ENCODE measurements at places on chromosomes 12 and 14.

GRCh38 chr14:81737938-81738337 lies 204.3 kb upstream of the SEL1L start:
- DNase-seq: no peak

- DNase-seq: no peak
These were observed 23.8 kb upstream of the CISTR start for GRCh38 chr12:53775478-53776145.

- no peak for DNase-seq
These were observed 200.2 kb upstream of the RBM19 start for GRCh38 chr12:114166362-114166761.

DNA sequence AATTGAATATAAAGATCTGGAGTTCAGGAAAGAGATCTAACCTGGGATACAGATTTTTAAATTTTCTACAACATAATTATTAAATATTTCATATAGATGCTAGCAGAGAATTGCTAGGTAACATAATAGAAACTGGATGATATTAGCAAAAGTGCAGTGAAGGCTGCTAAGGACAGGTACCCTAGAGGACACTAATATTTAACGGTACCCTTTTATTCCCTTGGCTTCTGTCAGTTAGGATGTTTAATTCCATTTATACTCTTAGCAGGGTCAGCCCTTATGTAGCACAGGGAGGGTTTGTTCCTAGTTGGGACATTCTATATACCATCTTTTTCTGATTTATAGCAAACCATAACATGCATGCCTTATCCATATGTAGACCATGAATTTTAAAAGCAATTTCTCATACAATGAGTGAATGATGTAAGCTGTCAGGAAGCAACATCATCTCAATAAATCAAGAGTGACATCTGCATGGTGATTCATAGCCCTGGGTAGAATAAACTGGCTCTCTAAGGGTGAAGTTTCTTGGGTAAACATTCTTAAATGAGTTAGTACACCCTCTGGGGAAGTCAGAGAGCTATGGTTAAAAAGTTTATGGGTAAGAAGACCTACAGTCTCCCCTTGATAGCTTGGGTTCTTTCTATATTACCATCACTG lies 404.4 kb upstream of the MGAT4C start:
- DNase-seq: no peak

DNA sequence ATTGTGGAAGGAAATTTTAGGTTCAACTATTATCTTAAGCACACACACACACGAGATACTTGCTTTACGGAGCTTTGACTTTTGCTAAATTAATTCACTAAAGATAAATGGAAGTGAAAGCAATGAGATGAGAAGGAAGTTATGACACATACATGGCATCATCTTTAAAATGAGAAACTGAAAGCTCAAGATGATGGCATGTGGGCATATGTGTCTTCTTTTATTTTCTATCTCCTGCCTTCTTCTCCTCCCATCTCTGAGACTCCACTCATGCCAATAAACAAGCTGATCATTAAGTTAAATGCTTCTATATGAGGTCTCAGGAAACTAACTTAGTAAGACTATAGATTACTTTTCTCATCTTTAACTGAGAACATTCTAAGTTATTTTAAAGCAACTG lies 216.7 kb downstream of the MED13L start:
- peak; percentile 51 for DNase-seq

DNA sequence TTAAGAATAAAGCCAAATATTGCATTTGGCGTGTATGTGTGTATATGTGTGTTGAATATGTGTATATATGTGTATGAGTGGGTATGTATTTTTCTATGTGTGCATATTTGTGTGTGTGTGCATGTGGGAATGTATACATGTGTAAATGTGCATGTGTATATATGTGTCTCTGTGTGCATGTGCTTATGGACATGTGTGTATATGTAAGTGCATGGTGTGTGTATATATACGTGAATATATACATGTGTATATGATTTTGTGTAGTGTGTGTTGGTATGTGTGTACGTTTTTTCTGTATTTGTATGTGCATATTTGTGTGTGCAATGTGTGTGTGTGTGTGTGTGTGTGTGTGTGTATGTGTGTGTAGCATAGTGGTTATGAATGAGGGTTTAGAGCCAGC lies 1021.0 kb downstream of the AACS start:
- DNase-seq: no peak

DNA sequence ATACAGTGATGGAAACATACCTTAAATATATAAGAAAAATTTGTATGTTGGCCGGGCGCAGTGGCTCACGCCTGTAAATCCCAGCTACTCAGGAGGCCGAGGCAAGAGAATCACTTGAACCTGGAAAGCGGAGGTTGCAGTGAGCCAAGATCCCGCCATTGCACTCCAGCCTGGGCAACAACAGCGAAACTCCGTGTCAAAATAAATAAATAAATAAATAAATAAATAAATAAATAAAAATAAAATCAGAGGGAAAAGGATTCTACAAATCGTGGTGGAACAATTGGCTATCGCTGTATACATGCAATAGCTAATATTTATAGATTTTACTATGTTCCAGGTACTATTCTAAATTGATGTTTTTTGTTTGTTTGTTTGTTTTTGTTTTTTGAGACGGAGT lies 1.7 kb upstream of the ATF7 start:
- no peak for DNase-seq

- DNase-seq: no peak
These were observed 133.9 kb upstream of the EVL start for GRCh38 chr14:99931308-99931707.

DNA sequence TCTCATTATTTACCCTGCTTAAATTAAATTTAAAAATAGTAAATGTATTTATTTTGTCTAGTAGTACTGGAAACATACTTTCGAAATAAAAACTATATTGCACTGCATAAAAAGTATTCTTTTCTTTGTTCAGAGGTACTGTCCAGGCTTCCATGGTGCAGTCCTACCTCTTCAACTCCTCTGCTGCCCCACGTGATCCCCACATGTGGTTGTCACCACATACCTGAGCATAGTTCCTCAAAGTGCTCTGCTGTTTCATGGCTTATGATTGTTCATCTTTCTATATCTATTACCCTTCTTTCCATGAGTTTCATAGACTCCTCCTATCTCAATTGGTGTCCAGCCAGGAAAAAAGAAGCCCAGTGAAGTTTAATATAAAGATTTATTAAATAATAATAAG lies 317.5 kb upstream of the OR4E1 start:
- DNase-seq: no peak

GRCh38 chr12:108616941-108617858 lies 16.5 kb downstream of the SELPLG start:
- peak; percentile 86 for DNase-seq

DNA sequence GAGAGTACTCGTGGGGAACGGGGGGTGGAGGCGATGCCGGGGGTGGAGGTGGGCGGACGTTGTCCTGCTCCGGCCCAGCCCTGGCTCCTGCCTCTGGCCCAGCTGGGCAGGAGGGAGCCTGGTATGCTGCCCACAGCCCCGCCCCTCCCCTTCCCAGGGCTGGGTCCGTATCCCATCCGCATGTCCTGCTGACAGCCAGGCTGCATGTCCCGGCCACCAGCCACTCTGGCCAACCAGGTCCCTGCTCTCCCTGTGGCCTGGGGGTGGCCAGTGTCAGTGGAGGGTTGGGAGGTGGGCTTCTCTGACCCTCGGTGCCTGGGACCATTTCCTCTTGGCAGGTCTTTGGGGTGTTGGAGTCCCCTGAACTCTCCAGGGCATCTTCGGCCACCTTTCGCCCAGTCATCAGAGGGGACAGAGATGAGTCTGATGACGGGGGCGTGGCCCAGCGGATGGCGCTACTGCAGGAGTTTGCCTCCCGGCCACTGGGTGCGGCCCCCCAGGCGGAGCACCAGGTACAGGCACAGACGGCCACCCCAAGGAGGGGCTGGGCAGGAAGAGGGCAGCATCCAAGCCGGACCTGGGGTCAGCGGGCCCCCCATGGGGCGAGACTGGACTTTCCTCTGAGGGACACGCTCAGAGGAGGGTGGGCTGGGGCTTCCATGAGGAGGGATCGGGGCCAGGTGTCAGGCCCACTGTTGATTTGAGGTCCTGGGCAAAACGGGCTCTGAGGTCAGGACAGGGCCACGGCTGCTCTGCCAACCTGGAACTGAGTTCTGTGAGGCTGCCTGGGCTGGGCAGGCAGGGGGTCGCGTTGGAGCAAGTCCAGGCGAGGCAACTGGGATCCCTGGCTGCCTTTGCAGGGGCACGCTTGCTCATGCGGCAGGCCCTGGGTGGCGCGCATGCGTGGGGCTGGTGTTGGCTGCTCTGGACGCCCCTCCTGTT lies 20.2 kb downstream of the CEP170B start:
- no peak for DNase-seq

DNA sequence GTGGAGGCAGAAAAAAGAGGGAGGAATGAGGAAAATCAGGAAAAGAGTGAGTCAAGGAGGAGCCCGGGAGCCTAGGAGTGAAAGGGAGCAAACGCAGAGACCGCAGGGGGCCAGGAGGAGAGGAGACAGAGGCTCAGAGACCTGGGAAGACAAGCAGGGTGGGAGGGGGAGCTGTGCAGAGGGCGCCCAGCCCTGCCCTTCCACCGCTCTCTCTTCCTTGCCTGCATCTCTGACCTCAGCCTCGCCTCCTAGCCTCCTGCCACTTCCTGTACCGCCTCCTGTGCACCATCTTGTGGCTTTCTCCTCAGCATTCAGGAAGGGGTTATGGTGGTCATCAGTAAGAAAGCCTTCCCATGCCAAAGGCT lies 1.3 kb downstream of the CLSTN3 start:
- DNase-seq: peak; percentile 42

- DNase-seq: no peak
These were observed 72.1 kb upstream of the RASSF8 start for GRCh38 chr12:25886396-25886795.

- DNase-seq: peak; percentile 41
These were observed 7.0 kb downstream of the ETNK1 start for GRCh38 chr12:22631863-22632463.

GRCh38 chr14:98997526-98998205 lies 274.3 kb downstream of the BCL11B start:
- no peak for DNase-seq

GRCh38 chr14:80427101-80427500 lies 215.8 kb upstream of the DIO2 start:
- no peak for DNase-seq

DNA sequence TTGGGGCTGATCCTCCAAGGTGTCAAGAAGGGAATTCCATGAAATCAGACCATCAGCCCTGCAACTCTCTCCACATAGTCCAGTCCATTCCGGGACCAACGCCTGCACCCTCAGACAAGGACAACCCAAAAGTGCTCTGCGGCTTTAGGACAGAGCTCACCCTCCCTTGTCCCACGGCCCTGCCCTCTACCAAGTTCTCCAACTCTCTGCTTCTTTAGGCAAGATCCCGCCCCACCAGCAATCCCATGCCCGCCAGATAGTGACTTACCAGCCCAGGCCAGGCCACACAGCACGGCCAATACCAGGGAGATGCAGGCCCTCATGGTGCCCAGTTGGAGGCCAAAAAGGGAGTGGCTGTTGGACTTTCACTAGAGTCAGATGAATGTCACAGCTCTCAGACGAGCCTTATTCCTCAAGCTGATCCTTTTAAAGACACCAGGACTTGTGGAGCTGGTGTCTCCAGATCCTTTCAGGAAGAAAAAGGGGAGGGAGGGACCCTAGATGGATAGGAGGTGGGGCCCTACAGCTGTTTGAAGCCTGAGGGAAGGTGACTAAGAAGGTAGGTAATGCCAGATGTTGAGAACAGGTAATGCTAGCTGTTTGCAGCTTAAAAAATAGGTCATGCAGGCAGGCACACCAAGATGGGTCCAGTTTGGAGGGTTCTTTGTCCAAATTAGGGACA lies at the start of gene ENDOU:
Gene ENDOU, minus strand, starts transcription at position 400 of the 682 bp plus-strand sequence. Its CDS starts 77 bp downstream, at position 323.
- DNase-seq: no peak

DNA sequence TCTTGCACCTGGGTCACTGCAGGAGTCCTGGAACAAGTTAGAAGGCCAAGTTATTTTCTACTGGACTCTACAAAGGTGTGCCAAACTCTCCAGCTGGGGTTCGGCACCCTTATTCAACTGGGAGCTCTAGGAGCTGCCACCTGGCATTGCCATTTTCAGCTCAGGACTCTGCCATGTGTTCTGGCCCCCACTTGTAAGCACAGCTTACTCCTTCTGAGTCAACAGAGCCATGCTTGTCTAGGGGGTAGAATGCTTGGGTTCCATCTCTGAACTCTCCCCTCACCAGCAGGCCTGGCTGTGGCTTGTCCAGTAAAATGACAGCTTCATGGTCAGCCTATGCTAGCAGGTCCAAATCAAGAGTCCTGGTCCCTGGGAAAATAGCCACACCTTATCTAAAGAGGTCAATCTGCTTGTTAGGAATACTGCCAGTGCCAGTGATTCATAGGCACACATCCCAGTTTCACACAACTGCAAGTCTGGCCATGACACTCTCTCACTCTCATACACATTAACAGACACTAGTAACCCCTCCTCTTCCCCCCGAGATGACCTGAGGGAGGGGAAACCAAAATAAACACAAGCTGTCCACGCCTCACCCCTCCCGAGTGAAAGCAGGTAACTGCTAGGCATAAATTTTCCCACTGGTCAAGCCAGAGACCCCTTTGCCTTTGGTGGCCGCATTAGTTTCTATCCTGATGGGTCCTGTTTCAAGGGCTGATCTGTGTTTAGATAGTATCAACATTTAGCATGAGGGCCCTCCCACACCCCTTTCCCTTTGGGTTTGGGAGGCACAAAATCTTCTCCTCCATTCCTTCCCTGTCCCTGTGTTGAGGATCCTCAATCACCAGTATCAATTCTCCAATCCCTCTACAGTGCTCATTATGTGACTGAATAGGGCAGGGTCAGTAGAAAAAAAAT lies 182.3 kb upstream of the GZMB start:
- DNase-seq: no peak

DNA sequence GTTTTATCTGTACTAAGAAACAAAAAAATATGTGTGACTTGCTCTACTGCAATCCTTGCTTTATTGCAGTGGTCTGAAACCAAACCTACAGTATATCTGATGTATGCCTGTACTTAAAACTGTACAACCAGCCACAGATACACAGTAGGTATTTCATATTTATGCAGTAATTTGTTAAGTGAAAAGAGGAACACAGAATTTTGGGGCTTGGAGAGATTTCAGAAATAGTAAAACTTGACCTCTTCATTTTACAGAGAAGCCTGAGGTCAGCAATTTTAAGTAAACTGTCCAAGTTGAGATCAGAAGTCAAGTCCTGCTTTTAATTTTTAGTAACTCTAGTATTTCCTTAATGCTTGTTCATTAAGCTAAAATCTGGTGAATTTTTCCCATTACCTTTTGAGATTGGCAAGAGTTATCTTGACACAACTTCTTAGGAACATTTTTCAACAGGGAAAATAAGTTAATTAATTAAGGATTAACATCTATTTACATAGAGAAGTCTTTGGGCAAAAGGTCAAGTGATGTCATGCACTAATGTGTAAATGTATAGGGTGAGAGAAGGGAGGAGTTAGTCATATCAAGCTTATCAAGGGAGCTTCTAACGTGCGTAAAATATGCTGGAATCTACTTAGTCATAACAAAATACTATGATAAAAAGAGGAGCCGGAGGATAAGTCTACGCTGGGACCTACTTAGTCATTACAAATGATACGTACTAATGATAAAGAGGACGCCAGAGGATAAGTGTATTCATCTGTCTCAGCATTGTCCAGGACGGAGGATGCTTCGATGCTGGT lies 66.0 kb upstream of the GTF2A1 start:
- DNase-seq: no peak

Data from CD4-positive, alpha-beta T cell treated with Interleukin-17A for 1 hour (primary cell).